ENCODE measurements at places on chromosomes 6 and 20. TPM values are rescaled to one million over a fixed set of nuclear protein-coding genes. Genes with fewer than 3 reads are reported as not detected.

DNA sequence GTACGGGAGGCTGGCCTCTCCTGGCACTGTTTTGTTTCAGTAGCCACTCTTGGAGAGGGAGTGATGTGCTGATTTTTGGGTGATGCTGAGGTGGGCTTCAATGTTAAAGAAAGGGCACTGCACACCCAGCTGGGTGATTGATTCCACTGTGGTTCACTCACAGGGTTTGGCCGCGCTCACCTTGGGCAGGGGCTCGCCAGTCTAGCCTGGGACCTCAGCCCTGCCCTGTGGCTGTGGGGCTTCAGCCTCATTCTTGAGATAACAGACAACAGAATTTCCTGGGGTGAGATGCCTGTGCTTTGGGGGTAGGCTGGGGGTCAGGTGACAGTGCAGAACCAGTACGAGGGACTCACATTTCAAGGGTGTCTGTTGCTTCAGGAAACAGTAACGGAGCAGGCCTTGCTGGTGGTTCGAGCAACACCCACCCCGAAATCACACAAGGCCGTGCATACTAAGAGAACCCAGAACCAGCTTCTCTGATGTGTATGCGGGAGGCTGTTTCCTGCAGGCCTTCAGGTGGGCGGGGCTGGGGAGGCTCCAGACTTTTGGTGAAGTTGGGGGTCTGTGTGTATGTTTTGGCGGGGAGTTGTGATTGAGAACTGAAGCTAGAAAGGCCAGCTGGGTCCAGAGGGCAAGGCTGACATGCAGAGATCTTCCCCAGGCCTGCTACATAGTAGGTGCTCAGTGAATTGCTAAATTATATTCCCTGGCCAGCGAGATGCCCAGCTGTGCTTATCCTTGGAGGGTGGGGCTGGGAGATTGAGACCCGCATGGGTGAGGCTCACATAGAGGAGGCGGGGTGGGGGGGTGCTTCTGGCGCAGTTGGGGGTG lies 154.2 kb upstream of the RNF24 start:
- no peak overlapping the region for H3K4me3 ChIP-seq
- H3K27ac ChIP-seq, result no peak overlapping the region
- H3K4me1 ChIP-seq, result peaks cover 8% of the 10 kb centered on the region
- H3K36me3 ChIP-seq, result no peaks in the 10 kb centered on the region
- DNase-seq, result no peak

GRCh38 chr6:13831615-13832014 lies 17.3 kb upstream of the MCUR1 start:
- no peaks in the 10 kb centered on the region for H3K27me3 ChIP-seq
- H3K27ac ChIP-seq, result no peak overlapping the region
- no peaks in the 10 kb centered on the region for H3K36me3 ChIP-seq
- DNase-seq, result no peak
- H3K4me3 ChIP-seq, result no peak overlapping the region

The LGSN gene
- not detected for polyA plus RNA-seq

DNA sequence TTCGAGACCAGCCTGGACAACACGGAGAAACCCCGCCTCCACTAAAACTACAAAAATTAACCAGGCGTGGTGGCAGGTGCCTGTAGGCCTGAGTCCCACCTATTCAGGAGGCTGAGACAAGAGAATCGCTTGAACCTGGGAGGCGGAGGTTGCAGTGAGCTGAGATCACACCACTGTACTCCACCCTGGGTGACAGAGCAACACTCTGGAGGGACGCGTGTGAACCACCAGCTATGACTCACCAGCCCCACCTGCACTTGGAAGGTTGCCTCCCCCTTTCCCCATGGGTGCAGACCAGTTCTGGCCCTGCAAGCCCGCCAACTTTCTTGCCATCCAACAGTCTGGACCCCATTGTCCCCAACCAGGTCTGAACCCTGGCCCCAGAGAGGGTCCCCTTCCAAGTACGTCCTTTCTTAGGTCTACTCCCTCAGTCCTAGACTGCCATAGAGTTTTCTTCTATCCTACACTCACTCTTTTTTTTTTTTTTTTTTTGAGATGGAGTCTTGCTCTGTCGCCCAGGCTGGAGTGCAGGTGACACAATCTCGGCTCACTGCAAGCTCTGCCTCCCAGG lies 29.2 kb downstream of the ATP9A start:
- no peak overlapping the region for H3K27ac ChIP-seq
- H3K4me3 ChIP-seq, result no peak overlapping the region
- DNase-seq, result no peak
- H3K27me3 ChIP-seq, result no peaks in the 10 kb centered on the region
- H3K36me3 ChIP-seq, result no peaks in the 10 kb centered on the region

- no peak overlapping the region for H3K4me3 ChIP-seq
- no peak for DNase-seq
- no peak overlapping the region for H3K27ac ChIP-seq
- no peaks in the 10 kb centered on the region for H3K27me3 ChIP-seq
- H3K36me3 ChIP-seq, result no peaks in the 10 kb centered on the region
- H3K4me1 ChIP-seq, result no peaks in the 10 kb centered on the region
Measured at GRCh38 chr6:154197196-154197860, 158.3 kb downstream of the OPRM1 start.

The RSPO3 gene
- 5.2 TPM for polyA plus RNA-seq

All from sigmoid colon (tissue), 7 donors.